ENCODE measurements at places on chromosomes 4 and X.

- DNase-seq = no peak
Measured at GRCh38 chr4:97643179-97643578, 500.1 kb downstream of the STPG2 start.

- no peak for DNase-seq
Measured at GRCh38 chrX:106415276-106415895, 196.4 kb upstream of the RADX start.

DNA sequence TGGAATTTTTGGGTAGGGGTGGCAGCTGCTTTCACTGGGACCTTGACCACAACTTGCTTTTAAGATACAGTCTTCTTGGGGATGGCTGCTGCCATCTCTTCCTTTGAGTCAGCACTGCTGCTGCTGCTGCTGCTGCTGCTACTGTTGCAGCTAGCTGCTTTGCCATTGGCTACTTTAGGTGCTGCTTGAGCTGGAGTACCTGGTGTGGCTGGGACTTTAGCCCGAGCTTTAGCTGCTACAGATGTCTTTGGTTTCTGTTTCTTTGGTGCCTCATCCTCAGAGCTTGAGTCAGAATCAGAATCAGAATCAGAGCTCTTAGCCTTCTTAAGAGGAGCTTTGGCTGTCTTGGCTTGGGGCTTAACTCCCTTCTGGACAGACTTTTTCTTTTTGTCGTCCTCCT is 52.2 kb downstream of the FAM9B start:
- DNase-seq = no peak

GRCh38 chrX:12467321-12467720 is 323.9 kb upstream of the PRPS2 start:
- DNase-seq = no peak

DNA sequence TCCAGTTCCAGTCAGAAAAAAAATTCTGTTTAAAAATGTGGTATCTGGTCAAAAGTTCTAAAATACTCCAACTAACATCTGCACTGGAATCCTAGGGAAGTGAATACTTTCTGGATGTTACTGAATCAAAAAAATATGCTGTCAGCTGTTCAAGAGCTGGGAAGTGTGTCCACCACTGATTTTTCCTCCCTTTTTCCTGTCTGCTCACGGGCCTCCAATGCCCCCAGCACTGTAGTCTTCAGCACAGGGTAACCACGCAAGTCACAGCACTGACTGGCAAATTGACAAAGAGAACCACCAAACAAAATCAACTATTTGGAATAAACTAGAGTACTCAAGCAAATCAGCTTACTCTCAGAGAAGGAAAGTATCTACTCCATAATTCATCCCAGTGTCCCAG is 9.9 kb downstream of the VEGFC start:
- DNase-seq = no peak

- no peak for DNase-seq
Measured at GRCh38 chrX:130413415-130413814, 11.6 kb downstream of the RBMX2 start.

GRCh38 chr4:154073107-154073822 is 284.4 kb upstream of the SFRP2 start:
- DNase-seq = no peak

GRCh38 chrX:108216919-108217571 is 125.5 kb downstream of the ATG4A start:
- no peak for DNase-seq

DNA sequence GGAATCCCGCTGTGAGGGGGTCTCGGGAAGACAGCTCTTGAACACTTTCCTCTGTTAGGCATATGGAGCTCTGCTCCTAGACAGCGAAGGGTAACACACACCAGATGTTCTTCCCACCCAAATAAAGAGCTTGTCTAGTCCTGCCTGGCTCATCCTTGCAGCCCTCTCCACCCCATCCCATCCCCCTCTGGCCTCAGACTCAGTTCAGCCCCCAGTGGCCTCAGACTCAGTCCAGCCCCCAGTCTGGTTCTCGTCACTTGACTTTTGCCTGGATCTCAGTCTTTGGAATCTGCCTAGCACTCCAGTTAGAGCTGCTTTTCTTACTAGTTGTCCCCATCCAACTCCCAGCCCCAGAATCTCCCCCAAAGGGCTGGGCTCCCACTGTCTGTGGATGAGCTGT is 14.9 kb downstream of the RAB33A start:
- no peak for DNase-seq

GRCh38 chrX:130975947-130976346 is 72.9 kb upstream of the ENOX2 start:
- DNase-seq = peak; percentile 22

GRCh38 chr4:1041147-1041935 is 29.9 kb downstream of the FGFRL1 start:
- no peak for DNase-seq

DNA sequence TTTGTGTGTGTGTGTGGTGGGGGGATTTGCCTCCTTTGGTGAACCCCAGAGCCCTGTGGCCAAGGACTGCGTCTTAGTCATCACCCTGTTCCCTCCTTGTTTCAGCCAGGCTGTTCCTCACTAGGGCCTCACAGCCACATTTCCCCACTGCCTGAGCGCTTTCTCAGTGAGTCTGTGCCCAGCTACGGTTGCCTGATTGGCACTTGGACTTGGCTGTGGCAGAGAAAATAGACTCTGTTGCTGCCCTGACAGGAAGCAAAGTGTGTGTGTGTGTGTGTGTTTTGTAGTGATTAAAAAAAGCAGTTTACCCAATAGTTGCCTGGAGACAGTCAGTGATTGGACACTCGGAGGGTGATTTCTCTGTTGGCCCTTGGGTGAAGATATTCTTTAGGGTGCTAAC is 113.0 kb downstream of the UCHL1 start:
- DNase-seq = no peak

DNA sequence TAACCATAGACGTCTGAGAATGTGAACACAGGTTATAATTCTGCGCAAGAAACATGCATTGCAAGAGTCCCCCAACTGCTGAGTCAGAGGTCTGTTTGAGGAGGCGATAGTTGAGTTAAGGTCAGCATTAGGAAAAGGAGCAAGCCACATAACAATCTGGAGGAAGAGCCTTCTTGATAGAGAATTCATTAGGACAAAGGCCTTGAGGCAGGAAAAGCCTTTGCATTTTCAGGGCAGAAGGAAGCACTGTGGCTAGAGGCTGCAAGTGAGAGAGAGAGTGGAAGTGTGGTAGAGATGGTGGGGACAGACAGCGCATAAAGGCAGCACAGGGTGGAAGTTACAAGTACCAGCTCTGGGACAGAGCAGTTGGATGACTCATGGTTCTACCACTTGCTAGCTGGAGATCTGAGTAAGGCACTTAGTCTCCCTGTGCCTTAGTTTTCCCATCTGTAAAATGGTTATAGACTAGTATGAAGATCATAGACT is 125.8 kb upstream of the LNX1 start:
- DNase-seq = no peak

DNA sequence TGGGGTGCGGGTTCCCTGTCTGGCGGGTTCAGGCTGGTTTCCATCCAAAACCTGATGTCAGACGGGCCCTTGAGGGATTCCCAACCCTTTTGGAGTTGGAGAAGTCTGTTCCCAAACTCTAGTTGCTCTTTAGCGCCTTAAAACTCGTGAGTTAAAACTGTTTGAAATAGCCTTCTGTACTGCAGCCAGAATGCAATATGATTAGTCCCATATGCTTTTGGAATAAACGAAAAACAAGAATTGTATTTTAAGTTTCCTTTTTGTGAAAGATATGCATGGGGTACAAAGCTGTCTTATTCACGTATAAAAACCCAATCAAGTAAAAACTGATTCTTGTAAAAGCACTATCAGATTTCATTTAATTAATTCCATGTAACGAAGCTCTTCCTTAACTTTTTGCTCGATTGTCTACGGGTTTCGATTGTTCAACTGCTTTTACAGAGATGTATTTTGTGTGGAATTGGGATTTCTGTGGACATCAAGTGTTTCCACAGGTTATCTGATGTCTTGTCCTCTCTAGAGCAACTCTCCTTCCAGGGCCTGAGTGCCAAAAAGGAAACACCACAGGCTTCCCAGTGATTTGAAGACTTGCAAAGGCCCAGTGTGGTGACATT is 49.5 kb downstream of the CLDN34 start:
- no peak for DNase-seq

- no peak for DNase-seq
Measured at GRCh38 chr4:165738571-165738970, 134.5 kb upstream of the TLL1 start.

- DNase-seq = no peak
Measured at GRCh38 chr4:159024266-159024665, 78.6 kb upstream of the RAPGEF2 start.

- peak; percentile 3 for DNase-seq
Measured at GRCh38 chr4:177596035-177596434, 153.8 kb upstream of the AGA start.

DNA sequence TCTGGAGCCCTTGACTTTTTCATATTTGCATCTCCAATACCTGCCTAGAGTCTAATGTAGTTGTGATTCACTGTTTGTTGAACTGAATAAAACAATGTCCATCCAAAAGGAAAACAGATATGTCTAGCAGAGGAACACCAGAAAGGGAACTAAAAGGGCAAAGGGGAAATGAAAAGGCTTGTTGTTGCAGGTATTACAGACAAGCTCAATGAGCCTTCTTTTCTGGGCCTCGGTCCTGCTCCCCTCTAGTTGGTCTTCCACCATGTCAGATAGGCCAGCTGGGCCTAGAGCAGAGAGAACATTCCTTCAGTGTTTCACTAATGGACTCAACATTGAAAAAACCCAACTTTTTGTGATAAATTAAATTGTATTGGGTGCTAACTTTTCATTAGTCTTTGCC is 55.4 kb downstream of the ZFX start:
- no peak for DNase-seq

DNA sequence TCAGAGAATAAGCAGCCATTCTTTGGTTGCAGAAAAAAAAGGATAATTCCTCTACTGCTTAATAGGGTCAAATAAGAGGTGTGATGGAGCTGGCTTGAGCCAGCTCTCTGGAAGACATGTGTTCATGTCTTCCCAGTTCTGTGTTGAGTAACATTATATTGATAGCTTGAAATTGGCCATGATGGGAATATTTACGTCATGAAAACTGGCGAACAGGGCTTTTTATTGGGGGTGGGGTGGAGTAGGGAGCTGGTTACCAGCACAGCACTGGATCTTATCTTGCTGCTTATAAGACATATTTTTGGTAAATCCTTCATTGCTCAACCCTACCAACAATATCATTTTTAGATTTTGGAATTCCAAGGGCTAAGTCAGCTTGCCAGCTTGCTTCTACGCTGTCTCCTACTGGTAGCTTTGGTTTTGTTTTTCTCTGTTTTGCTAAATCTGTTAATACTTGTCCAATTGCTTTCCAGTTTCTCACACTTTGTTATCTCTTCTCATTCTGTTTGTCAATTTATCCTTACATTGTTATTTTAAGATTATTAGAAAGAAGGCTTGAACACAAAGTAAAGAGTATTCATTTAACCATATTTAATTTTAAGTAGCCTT is 25.3 kb upstream of the GBA3 start:
- no peak for DNase-seq

DNA sequence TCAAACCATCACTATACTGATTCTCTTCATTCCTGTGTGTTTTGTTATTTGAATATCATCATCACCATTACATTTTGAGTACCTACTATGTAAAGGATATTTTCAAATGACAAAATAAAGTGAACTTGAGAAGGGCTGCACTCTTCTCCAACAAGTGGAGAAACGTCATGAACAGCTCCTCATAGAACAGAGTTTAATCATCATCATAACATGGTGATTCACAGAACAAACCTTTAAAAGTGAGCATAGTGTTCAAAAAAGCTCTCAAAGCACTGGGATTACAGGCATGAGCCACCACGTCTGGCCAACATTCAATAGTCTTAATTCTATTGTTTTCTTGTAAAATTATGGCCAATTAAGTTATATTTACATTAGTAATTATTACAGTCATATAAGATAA is 993.9 kb downstream of the PDHA2 start:
- no peak for DNase-seq

GRCh38 chrX:17638731-17639130 is 98.6 kb upstream of the SCML1 start:
- no peak for DNase-seq

- DNase-seq = no peak
Measured at GRCh38 chr4:57214654-57215411, 104.6 kb upstream of the IGFBP7 start.

DNA sequence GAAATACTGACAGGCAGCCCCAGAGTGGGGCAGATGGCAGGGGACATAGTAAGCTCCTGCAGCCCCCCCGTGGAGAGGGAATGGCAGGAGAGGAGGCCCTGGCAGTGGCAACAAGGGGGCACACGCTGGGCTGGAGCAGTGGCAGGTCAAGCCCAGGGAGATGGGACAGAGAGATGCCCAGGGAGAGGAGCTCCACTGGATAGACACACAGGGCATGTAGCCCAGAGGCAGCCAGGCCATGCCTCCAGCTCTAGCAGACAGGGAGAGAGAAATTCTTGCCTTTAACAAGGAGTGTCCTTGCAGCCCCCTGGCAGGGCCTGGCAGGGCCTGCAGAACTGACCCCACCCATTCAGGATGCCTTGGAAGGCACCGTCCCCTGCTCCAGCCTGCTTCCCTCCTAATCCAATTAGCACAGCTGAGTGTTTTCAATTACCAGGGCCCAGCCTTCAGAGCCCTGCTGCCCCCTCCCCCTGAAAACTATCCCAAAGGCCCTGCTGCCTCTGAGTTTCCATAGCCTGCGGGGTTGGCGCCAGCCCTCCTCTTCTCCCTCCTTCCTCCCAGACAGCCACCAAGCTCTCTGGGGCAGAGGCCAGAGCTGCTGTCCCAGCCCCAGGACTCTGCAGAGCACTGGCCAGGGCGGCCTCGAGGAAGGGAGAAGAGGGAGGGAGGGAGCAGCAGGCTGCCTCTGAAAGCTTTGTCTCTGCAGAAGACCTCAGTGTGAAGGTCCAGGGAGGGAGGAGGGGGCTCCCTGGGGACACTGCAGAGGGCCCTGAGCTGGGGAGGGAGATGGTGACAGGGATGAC is 12.5 kb downstream of the L1CAM start:
- no peak for DNase-seq

DNA sequence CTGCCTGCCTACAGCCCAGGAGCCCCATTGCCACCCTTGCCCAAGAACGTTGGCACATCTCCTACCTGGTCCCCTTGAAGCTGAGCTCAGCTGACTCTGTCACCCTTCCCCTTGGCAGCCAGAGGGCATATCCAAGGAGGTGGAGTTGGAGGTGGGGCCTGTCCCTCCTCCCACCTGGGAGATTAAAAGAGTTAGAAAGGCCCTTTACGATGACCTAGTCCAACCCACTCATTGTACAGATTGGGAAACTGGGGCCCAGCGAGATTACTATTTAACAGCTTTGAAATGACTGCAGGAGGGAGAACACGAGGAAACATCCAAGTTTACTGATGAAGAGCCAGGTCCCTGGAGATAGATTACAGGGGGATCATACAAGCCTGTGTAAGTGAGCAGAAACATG is at the start of gene P2RY4:
P2RY4 (minus strand) TSS at position 101 of the 400 bp plus-strand sequence. CDS start 580 bp downstream, outside the sequence.
- DNase-seq = no peak

GRCh38 chr4:123615901-123616300 is 219.3 kb downstream of the SPRY1 start:
- no peak for DNase-seq

GRCh38 chr4:101018836-101019235 is 328.5 kb downstream of the PPP3CA start:
- DNase-seq = no peak

Data from activated CD4-positive, alpha-beta T cell treated with anti-CD3 and anti-CD28 coated beads for 4 hours (primary cell).